Smooth muscle cell of trachea (primary cell): ENCODE measurements at places on chromosomes 2 and 18. TPM values are rescaled to one million over a fixed set of nuclear protein-coding genes. Genes with fewer than 3 reads are reported as not detected.

Gene ST6GAL2
- total RNA-seq = under 0.01 TPM in 2 replicates

Gene ARHGAP15
- total RNA-seq = not detected in 2 replicates

Gene ALPP
- total RNA-seq = under 0.01 TPM in 1 of 2 replicates, not detected in the other

Gene TBR1
- total RNA-seq = under 0.01 TPM in 1 of 2 replicates, not detected in the other

Gene VWC2L
- not detected in 2 replicates for total RNA-seq

Gene COL3A1
- total RNA-seq = 2,358 and 3,379 TPM in 2 replicates

Gene CD226
- total RNA-seq = 0.44 and 0.66 TPM in 2 replicates

Gene CHRND
- not detected in 2 replicates for total RNA-seq

Gene AGXT
- not detected in 2 replicates for total RNA-seq

Gene KCNG2
- 0.73 and 3.3 TPM in 2 replicates for total RNA-seq

Gene PJVK
- total RNA-seq = 2.0 and 2.5 TPM in 2 replicates

Gene GRHL1
- 0.58 and 0.66 TPM in 2 replicates for total RNA-seq

Gene EDAR
- total RNA-seq = not detected in 2 replicates

Gene CPS1
- 20.9 and 21.3 TPM in 2 replicates for total RNA-seq

Gene ANKRD30B
- 0.15 and 0.50 TPM in 2 replicates for total RNA-seq

Gene IL1RL2
- total RNA-seq = 0.73 and 2.3 TPM in 2 replicates

Gene TUBA4B
- total RNA-seq = 0.17 TPM in 1 of 2 replicates, not detected in the other

Gene TACR1
- total RNA-seq = 0.33 TPM in 1 of 2 replicates, not detected in the other

Gene NT5C1B
- not detected in 2 replicates for total RNA-seq

Gene ANKRD30BL
- total RNA-seq = not detected in 2 replicates

Gene ALPI
- total RNA-seq = not detected in 2 replicates

Gene CREG2
- total RNA-seq = 0.44 and 0.83 TPM in 2 replicates

Gene CTAGE1
- total RNA-seq = under 0.01 TPM in 1 of 2 replicates, not detected in the other

Gene TNS1
- 114 and 121 TPM in 2 replicates for total RNA-seq

Gene UGT1A5
- not detected in 2 replicates for total RNA-seq

Gene SLC5A7
- not detected in 2 replicates for total RNA-seq

Gene SH2D6
- 0.66 TPM in 1 of 2 replicates, not detected in the other for total RNA-seq

Gene CD302
- 9.8 and 10.0 TPM in 2 replicates for total RNA-seq

Gene LINC00305
- total RNA-seq = not detected in 2 replicates

Gene ERMN
- not detected in 2 replicates for total RNA-seq

Gene STARD6
- total RNA-seq = not detected in 2 replicates

Gene ACADL
- total RNA-seq = 0.29 and 0.66 TPM in 2 replicates

Gene MEP1B
- total RNA-seq = 0.17 TPM in 1 of 2 replicates, not detected in the other

Gene ZSWIM2
- total RNA-seq = under 0.01 TPM in 1 of 2 replicates, not detected in the other

Gene SIX3
- total RNA-seq = not detected in 2 replicates

Gene GREB1L
- total RNA-seq = 0.15 TPM in 1 of 2 replicates, not detected in the other

Gene ZNF892
- 6.3 and 7.9 TPM in 2 replicates for total RNA-seq

Gene KDM3A
- 21.3 and 24.4 TPM in 2 replicates for total RNA-seq

Gene NETO1
- 0.17 TPM in 1 of 2 replicates, not detected in the other for total RNA-seq

Gene MFSD2B
- 0.17 TPM in 1 of 2 replicates, not detected in the other for total RNA-seq

Gene EN1
- not detected in 2 replicates for total RNA-seq

Gene INHA
- 0.29 and 0.33 TPM in 2 replicates for total RNA-seq

Gene OR6B2
- total RNA-seq = 0.17 TPM in 1 of 2 replicates, not detected in the other

Gene TUBA3E
- total RNA-seq = not detected in 2 replicates

Gene RAX
- not detected in 2 replicates for total RNA-seq

Gene GFPT1
- total RNA-seq = 42.8 and 43.2 TPM in 2 replicates

Gene KRTCAP3
- total RNA-seq = not detected in 2 replicates

Gene DTNA
- total RNA-seq = 17.5 and 30.1 TPM in 2 replicates

Gene EFHD1
- under 0.01 TPM in 1 of 2 replicates, not detected in the other for total RNA-seq
